ENCODE measurements at places on chromosomes 6 and 20.

DNA sequence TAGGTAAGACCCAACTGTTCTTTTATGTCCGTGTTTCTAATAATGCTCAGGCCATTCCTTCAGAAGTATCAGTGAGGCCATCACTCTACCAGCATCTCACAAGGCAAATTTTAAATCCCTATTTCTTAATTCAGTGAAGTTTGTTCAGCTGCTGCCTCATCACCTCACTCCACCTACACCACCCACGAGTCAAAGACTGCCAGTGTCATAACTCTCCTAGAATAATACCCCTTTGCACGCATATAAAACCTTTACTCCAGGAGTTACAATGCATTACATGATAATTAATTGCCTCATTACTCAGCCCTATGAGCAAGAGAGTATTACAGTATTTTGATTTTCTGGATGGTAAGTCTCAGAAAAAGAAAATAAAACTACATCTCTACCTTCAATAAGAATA lies 793.6 kb downstream of the TFAP2A start:
- no peak for DNase-seq

DNA sequence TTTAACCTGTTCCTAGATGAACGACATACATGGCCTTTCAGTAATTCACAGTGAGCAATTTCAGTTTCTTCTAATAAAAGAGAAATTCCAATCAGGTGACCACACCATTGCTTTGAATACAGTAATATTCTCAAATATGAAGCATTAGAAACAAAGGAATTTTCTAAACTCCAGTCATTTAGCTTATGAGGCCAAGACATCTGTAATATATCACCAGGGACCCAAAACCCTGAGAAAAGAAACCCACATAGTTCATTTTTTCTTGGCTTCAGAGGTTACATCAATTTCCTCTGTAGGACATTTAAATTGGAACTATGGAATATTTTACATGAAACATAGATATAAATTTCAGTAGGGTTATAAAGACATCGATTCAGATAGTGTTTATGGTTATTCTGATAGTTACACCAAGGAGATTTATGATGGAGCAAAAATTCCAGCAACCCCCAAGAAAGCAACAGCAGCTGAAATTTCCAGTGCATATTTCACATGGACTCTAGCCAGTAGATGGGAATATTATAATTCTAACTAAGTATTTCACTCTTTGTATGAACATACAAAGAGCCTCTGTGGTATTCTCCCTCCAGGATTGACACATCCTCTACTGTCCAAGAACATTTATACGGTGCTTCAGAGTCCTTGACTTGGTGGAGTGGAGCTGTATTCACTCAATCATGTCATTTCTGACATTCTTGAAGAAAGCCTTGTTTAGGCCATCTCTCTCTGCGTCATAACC lies 82.9 kb downstream of the ADGRG6 start:
- no peak for DNase-seq

- no peak for DNase-seq
Observed at GRCh38 chr20:51696304-51697071, 71.7 kb downstream of the ATP9A start.

DNA sequence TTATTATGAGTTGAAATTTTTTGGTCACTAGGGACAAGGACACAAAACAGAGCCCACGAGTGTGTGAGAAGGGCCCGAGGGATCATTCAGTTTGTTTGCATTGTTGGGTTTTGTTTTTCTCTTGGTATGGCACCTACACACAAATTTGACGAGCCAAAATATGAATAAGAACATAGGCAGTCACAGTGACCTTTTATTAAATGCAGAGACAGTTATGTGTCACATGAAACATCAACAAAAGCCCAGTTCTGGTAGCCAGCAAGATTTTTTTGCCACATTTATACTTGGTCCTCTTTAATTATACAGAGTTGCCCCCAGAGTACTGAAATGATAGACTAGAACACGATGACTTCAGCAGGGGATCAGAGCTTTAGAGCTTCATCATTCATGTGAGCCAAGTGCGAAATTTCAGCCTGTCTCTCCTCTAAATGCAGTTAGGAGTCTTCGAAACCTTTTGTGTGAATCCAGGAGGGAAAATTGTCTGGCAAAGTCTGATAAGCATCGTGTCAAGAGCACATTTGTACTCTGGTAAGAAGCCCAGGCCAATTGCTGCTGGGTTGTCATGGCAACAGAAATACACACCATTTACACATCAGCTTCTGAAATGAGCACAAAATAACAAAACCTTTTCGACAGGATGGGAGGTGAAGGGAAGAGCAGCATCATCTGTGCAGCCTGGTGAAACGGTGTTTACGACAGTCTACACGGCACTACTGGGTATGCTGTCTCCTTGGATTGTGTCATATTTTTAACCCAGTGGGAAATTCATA lies 79.2 kb upstream of the RIPOR2 start:
- DNase-seq, result no peak

DNA sequence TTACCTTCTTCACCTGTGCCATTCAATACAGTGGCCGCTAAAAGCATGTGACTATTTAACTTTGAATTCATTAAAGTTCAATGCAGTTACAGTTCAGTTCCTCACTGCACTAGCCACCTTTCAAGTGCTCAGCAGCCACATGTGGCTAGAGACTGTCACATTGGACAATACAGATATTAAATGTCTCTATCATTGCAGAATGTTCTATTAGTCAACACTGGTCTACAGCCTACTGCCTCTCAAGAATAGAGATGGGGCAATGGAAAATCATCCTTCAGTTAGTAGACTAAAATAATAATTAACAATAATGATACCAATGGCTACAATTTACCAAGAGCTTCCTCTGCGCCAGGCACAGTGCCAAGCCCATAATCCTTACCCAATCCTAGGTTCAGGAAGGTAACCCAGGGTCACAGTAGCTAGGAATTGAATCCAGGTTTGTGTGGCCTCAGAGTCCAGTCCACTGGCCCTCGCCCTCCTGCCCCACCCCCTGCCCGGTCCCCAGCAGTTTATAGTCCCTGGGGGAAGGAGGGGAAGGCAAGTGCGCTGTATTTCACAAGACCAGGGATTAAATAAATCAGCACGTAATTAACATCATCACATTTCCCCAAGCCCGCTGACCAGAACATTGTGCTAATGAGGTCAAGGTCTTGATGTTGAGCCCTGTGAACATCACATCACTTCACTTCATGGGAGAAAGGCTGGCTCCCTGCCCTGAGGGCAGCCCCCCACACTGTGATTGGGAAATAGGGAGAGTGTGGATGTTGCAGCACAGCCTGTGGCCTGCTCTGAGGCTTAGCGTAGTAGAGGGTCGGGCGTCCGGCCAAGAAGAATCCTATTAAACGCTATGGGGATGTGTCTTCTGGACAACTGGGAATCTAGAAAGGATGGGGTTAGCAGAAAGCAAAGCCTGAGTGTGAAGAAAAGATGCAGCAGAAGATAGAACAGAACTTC lies 147.2 kb downstream of the VEGFA start:
- no peak for DNase-seq

DNA sequence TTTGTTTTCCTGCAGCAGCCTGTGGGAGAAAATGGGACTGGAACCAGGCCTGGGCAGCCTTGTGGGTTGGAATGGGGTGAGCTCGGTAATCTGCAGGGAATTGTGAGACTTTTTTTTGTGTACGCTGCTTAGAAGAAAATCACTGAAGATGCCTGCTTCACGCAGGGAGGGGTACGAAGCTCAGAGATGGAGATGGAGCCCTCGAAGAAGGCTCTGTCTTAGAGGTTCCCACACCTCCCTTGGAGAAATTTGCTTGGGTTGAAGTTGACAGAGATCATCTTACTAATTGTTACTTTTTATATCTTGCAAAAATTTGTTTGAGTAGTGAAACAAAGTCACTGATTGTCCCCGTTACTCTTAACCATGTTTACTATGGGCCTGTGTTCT lies 894 bp downstream of the PYGB start:
- DNase-seq, result no peak

DNA sequence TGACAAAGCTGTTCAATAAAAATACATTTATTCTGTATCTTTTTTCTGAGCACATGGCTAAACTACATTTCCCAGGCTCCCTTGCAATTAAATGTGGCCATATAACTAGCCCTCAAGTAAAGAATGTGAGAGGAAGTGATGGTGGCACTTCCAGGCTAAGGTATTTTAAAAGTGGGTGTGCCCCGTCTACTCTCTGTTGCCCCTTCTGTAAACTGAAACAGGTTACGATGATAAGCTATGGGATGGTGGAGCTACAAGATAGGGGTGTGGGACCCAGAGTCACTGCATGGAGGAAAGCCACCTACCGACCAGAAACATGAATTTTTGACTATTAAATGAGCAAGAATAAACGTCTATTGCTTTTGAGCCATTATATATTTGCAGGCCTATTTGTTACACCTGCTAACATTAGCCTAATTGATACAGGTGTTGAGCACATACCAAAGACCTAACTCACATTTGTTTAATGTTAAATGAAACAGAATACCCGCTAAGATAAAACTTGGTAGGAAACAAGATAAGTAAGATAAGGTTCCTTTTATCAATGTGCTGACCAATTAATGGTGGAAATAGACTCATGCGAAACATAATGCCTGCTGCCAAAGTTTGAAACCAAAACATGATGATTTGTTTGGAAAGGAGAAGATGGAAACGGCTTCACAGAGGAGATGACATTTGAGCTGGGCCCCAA lies 3.1 kb downstream of the FYN start:
- no peak for DNase-seq

- no peak for DNase-seq
Observed at GRCh38 chr6:34277763-34278112, 28.9 kb upstream of the SMIM29 start.

Data from left kidney (tissue), 8 donors.